ENCODE measurements at places on chromosomes 1 and 21.

DNA sequence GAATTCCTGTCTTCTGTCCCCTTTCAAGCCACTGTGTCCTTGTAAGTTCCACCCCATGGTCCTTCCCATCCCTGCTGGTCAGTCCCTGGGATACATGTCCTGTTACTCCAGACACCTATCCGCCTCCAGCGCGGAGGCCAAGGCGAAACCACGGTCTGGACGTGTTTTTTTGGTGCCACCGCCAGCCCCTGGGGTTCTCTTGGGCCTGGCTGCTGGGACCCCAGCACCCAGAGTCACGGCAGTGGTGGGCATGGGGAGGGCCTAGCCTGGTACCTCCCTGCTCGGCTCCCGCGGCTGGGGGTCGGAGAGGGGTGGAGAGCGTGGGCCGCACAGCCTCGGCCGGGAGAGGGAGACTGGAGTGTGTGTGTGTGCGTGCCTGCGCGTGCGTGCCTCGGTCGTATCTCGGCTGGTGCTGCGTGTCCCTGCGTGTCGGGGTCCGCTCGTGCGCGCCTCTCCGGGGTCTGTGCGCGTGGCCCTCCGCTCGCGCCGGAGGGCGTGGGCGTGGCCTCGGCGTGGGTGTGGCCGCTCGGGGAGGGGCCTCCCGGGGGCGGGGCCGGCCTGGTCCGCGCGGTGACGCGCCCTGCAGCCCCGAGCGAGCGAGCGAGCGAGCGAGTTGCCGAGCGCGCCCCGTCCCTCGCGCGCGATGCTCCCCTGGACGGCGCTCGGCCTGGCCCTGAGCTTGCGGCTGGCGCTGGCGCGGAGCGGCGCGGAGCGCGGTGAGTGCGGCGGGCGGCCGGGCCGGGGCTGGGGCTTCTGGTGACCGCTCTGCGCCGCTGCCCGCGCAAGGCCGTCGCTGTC, at the start of gene VWA1:
TSS of gene VWA1 (plus strand) at position 585 of the 798 bp plus-strand sequence. CDS start at position 644, 59 bp downstream.
- H3K27me3 ChIP-seq, result no peaks in the 10 kb centered on the region
- no peaks in the 10 kb centered on the region for H3K36me3 ChIP-seq
- peaks cover 63% of the 10 kb centered on the region for H3K4me1 ChIP-seq
- peak within 1 kb of the TSS; percentile 70 for H3K4me3 ChIP-seq
- peak within 1 kb of the TSS; percentile 64 for H3K27ac ChIP-seq

DNA sequence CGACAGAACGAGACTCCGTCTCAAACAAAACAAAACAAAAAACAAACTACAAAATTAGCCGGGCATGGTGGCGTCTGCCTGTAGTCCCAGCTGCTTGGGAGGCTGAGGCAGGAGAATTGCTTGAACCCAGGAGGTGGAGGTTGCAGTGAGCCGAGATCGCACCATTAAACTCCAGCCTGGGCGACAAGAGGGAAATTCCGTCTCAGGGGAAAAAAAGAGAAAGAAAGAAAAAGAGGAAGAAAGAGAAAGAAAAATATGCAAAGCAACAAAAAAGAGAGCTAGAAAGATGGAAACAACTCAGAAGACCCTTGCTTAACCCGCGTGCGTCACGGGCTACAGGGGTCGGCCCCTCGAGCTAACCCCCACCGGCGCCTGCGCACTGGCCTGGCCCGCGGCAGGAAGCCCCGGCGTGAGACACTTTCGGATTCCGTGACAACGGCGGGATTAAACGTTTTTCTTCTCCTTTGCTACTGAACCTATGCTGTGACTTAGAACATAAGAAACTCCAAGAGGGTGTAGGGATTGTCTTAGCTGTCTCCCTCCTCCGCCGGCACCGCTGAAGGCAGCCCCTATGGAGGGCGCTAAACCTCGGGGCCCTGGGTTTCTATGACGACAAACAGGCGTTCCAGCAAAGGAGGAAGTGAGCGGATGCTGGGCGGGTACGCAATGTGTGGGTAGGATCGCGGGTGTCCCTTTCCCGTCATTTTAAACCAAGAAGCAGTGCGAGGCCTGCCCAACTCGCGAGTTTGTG, at the start of gene AXDND1:
TSS of gene AXDND1 (plus strand) at position 630 of the 751 bp plus-strand sequence. CDS start 539 bp downstream, outside the sequence.
- H3K4me3 ChIP-seq, result peak within 1 kb of the TSS; percentile 70
- peaks cover 15% of the 10 kb centered on the region for H3K4me1 ChIP-seq
- H3K27ac ChIP-seq, result peak within 1 kb of the TSS; percentile 99
- DNase-seq, result peak; percentile 87
- no peaks in the 10 kb centered on the region for H3K36me3 ChIP-seq
- H3K27me3 ChIP-seq, result no peaks in the 10 kb centered on the region

DNA sequence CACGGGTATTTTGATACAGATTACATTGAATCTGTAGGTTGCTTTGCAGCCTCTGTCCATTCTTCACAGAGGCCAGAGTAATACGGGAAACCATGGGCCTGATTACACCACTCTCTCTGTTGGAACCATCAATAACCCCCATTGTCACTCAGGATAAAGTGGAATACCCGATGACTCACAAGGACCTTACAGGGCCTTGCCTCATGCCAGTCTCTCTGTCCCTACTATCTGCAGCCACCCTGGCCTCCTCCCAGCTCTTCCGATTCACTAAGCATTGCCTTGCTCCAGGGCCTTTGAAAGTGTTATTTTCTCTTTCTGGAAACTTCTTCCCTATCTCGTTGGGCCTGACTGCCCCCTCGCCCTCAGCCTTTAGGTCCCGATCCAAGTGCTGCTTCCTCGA, 61.7 kb downstream of the HMGB4 start:
- H3K36me3 ChIP-seq, result no peaks in the 10 kb centered on the region
- DNase-seq, result no peak
- no peak overlapping the region for H3K4me3 ChIP-seq
- H3K4me1 ChIP-seq, result no peaks in the 10 kb centered on the region
- no peak overlapping the region for H3K27ac ChIP-seq

DNA sequence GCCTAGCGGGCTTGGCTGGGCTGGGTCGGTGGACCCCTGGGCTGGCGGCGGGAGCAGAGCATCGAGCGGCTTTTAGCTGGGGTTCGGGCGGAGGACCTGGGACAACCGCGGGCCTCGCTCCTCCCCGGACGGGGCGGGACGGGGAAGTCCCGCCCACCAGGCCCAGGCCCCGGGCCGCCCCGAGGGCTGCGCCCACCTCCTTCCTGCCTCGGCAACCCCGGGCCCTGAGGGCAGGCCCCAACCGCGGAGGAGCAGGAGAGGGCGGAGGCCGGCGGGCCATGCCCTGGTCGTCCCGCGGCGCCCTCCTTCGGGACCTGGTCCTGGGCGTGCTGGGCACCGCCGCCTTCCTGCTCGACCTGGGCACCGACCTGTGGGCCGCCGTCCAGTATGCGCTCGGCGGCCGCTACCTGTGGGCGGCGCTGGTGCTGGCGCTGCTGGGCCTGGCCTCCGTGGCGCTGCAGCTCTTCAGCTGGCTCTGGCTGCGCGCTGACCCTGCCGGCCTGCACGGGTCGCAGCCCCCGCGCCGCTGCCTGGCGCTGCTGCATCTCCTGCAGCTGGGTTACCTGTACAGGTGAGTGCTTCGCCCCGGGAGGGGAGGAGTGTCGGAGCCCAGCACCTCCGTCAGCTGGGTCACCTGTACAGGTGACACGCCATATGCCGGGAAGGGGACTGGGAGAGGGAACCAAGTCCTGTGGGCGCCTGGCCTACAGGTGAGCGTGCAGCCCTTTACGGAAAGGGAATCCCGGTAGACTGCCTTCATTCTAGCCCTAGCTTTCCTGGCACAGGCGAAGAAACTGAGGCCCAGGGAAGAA, at the start of gene XKR8:
TSS of gene XKR8 (plus strand) at position 182 of the 812 bp plus-strand sequence. CDS start at position 279, 97 bp downstream.
- no peaks in the 10 kb centered on the region for H3K36me3 ChIP-seq
- no peaks in the 10 kb centered on the region for H3K4me1 ChIP-seq
- DNase-seq, result peak; percentile 79
- peak within 1 kb of the TSS; percentile 63 for H3K4me3 ChIP-seq
- H3K27me3 ChIP-seq, result no peaks in the 10 kb centered on the region
- peak within 1 kb of the TSS; percentile 83 for H3K27ac ChIP-seq

DNA sequence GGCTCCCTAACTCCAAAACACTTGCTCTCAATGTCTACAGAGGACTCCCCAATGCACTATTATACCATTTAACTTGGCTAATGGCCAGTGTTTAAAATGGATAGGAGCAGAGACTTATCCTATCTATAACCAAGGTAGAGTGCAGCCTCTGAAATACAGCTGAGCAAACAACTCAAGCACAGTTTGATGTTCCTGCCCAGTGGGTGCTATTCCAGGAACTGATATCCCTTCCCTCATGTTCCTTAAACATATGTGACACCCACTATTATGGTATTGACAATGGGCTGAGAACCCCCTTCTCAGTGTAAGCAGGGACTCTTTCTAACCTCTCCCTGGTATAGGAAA, 51.7 kb downstream of the SH3GLB1 start:
- peaks cover 17% of the 10 kb centered on the region for H3K4me1 ChIP-seq
- no peak overlapping the region for H3K4me3 ChIP-seq
- no peak for DNase-seq
- H3K27ac ChIP-seq, result no peak overlapping the region

DNA sequence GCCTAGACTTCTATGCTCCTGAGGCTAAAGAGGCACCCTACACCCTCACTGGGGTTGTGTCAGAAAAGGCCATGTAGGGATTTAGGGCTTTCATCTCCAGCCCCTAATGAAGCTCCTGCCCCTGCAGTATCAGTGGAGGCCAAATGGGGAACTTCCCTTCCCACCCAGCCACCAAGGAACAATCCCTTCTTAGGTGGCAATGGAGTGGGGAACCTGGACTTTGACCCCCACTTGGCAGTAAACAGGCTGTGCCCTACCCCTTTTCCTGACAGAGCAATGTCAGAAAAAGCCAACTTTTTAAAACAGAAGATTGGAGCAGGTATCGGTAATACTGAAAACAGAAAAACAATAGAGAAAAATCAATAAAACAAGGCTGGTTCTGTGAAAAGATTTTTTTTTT, 35.5 kb upstream of the SLC19A2 start:
- H3K36me3 ChIP-seq, result no peaks in the 10 kb centered on the region
- H3K4me1 ChIP-seq, result peaks cover 11% of the 10 kb centered on the region
- no peak overlapping the region for H3K4me3 ChIP-seq
- DNase-seq, result no peak
- no peaks in the 10 kb centered on the region for H3K27me3 ChIP-seq

DNA sequence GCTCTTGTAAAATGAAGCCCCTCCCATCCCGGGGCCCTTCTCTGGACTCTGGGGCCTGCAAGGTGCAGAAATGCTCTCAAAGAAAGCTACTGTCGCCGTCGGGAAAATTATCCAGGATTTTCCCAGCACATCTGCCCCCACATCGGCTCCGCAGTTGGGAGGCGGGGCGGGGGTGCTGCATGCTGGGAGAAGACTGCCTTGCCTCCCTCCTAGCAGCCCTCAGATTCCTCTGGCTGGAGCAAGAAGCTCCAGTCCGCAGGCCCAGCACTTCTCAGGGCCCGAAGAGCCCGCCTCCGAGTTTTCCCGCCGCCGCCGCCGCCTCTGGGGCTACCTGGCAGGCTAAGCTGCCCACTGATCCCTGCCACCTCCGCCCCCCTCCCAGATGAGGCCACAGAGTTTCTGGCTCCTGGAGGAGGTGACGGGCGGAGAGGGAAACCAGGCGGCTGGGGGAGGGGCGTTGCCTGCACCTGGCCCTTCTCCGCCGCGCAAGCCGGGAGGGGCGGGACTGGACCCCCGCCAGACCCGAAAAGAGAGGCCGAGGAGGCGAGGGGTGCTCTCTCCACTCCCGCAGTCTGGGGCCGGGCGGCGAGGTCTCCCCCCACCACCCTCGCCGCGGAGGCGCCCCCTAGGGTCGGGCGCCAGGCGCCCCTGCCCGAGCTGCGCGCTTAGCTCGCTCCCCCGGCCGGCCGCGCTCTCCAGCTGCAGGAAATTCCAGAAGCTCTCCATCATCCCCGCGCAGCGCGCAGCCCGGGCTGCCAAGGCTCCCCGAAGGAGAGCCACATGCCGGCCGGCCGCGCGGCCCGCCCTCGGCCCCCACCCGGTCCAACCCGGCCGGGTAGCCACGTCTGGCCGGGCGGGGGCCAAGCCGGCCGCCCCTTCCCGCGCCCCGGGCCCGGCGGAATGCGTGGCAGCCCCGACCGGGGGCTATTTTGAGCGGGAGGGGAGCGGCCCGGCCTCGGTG, 28.8 kb downstream of the AHDC1 start:
- H3K4me1 ChIP-seq, result peaks cover 52% of the 10 kb centered on the region
- peak overlapping the region; percentile 53 for H3K4me3 ChIP-seq
- peak overlapping the region; percentile 92 for H3K27ac ChIP-seq
- no peaks in the 10 kb centered on the region for H3K27me3 ChIP-seq
- DNase-seq, result peak; percentile 87

GRCh38 chr1:47228644-47229030, 3.4 kb downstream of the TAL1 start:
- H3K27ac ChIP-seq, result no peak overlapping the region
- DNase-seq, result no peak
- H3K4me1 ChIP-seq, result 0 out of 2 replicates have a peak, but pooled peaks cover 3% of the 10 kb centered on the region
- H3K27me3 ChIP-seq, result no peaks in the 10 kb centered on the region
- no peak overlapping the region for H3K4me3 ChIP-seq

DNA sequence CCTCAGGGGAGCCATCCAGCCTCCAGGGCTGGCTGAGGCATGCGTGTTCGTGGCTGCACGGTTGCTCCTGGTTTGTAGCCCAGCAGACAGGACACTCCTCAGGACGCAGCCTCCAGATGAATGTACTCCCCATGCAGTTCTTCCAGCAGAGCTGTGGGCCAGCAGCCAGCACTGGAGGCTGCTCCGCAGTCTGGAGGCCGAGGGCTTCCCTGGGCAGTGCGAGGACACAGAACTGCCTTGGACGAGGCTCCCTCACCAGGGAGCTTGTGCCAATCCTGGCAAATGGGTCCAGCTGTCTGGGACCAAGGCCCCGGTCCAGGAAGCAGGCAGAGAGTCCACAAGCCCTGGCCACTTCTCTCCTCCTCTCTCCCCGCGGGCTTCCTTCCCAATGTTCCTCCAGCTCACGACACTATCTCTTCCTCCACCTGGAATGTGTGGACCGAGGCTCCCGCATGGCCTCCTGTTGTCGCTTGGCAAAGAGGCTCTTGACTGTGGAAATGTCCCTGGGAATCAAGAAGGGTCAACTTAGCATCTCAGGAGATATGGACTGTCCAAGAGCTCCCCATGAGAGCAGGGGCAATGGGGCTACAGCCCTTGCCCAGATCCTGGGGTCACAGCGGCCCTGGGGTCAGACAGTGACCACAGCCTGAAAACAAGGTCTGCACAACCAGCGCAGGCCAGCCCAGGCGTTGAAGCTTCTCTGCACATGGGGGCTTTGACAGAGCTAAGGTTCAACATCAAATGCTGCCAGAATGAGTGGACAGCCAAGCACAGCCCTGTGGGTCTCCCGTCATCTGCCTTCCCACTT, 5.3 kb downstream of the EDN2 start:
- no peaks in the 10 kb centered on the region for H3K27me3 ChIP-seq
- H3K27ac ChIP-seq, result no peak overlapping the region
- H3K4me1 ChIP-seq, result 0 out of 2 replicates have a peak, but pooled peaks cover 9% of the 10 kb centered on the region
- DNase-seq, result no peak

Data from Caco-2 (cell line).